CD4-positive, CD25-positive, alpha-beta regulatory T cell (primary cell): ENCODE measurements at places on chromosomes 1 and 21.
A peak's percentile ranks its signal among the peaks of the same experiment; 100 is the strongest.

GRCh38 chr1:184665360-184665759, 89.3 kb downstream of the EDEM3 start:
- no peak for DNase-seq

DNA sequence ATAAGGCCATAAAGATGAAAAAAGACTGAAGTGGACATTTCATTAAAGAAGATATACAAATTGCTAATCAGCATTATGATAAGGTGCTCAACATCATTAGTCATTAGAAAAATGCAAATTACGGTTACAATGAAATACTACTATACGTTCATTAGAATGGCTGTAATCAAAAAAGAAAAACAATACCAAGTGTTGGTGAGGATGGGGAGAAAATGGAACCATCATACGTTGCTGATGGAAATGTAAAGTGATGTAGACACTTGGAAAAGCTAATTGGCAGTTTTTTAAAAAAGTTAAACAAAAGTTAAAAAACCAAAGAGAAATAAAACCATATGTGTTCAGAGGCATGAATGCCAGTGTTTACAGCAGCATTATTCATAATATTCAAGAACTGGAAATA, 8.6 kb upstream of the SOD1 start:
- DNase-seq: no peak

DNA sequence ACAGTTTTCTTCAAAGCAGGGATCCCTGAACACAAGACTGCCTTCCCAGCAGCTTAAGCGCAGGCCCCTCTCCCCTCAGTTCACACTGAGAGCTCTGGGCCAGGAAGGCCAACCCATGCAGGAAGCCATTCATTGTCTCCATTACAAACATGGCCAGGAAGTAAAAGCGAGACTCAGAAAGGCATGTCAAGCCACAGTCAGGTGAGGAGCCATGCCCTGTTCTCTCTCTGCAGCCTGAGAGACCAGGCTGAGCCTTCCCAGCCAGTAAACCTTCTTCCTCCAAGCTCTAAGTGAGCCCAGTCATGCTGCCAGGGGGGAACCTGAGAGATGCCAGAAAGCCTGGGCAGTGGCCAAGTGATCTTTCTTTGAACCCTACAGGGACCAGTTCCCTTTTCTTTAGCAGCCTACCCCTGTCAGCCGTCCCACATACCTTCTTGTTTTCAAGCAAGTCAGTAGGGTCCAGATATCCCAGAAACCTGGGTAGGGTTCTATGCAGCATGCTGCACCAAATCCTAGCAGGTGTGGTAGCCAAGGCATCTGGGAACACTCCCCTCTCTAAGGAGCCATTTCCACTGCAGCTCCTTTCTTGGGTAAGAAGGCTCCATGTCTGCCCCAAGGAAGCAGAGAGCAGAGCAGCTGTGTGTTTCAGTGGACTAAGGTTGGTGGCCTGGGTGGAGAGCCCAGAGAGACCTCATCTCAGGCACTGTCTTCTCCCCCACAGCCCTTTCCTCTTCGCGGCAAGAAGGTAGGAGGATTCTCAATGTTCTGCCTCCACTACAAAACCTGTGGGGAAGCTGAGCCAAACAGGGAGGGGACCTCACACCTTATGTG, 977 bp downstream of the TRAF3IP3 start:
- no peak for DNase-seq

GRCh38 chr1:44418022-44418673, 13.1 kb downstream of the RNF220 start:
- DNase-seq: no peak

- DNase-seq: no peak
Observed at GRCh38 chr1:39657402-39657801, 14.5 kb downstream of the NT5C1A start.

DNA sequence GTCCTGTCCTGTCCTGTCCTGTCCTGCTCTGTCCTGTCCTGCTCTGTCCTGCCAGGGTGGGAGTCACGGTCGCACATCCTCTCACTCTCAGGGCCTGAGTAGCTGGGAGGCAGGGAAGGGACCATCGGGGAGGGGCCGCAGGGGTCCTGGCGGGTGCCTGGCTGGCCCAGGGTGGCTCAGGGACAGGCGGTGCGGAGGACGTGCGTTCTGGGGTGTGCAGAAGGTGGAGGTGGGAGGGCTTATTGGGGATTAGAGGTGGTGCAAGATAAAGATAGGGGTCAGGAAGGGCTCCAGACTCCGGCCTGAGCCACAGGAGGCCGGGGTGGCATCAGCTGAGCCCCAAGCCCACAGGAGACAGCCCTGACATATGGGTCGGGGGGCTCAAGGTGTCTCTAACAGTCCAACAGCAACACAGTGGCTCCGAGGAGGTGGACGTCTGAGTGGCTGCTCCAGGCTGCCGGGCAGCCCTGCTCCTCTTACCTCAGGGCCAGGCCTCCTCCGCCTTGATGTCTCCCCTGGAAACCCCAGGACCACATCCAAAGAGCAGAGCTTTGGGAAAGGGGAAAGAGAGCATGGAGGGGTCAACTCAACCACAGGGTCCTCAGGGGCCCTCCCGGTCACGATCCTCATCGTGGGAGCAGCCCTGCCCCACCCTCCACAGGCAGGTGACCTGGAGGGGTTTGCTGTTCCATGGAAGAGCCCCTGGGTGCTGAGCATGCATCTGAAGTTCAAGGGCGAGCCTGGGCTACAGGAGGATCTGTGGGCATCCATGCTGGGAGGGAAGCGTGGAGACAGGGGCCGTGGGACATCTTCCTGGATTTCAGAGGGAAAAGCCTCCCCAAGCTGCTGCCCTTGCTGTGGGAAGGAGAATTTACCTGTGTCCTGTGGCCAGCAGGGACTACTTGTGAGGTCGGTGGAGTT, 39.6 kb upstream of the ADARB1 start:
- DNase-seq: no peak

DNA sequence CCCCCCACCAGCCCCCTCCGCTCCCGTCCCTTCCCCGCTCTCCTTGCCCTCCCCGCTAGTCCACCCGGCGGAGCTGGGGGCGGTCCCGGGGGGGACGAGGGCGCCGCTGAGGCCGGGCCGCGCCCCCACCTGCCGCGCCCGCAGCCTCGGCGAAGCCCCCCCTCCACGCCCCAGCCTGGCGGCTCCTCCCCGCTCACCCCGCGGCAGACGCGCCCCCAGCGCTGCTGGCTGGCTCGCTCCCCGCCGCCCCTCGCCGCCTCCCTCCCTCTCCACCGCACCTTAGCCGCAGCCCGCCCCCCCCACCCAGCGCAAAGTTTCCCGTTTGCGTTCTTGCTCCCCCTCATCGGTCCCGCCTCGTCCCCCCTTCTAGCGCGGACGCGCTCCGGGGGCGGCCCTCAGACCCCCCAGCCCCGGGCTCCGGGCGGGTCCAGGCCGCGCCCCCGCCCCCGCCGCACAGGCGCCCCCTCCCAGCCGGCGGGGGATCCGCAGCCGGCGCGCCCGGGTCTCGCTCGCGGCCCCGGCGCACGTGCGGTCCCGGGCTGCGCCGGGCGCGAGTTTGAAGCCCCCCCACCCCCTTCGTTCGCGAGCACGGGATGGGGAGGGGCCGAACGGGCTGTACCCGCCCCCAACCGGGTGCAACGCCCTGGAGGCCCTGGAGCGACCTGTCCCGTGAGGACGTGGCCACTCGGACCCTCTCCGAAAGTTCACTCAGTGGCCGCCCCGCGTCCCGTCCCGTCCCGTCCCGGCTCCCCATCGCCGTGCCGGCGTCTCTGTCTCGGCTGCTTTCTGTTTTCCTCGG, 623 bp downstream of the PTPRF start:
- peak; percentile 16 for DNase-seq

GRCh38 chr1:4586611-4587160, 67.7 kb upstream of the AJAP1 start:
- no peak for DNase-seq

GRCh38 chr21:46562964-46563607, 41.8 kb downstream of the S100B start:
- no peak for DNase-seq

DNA sequence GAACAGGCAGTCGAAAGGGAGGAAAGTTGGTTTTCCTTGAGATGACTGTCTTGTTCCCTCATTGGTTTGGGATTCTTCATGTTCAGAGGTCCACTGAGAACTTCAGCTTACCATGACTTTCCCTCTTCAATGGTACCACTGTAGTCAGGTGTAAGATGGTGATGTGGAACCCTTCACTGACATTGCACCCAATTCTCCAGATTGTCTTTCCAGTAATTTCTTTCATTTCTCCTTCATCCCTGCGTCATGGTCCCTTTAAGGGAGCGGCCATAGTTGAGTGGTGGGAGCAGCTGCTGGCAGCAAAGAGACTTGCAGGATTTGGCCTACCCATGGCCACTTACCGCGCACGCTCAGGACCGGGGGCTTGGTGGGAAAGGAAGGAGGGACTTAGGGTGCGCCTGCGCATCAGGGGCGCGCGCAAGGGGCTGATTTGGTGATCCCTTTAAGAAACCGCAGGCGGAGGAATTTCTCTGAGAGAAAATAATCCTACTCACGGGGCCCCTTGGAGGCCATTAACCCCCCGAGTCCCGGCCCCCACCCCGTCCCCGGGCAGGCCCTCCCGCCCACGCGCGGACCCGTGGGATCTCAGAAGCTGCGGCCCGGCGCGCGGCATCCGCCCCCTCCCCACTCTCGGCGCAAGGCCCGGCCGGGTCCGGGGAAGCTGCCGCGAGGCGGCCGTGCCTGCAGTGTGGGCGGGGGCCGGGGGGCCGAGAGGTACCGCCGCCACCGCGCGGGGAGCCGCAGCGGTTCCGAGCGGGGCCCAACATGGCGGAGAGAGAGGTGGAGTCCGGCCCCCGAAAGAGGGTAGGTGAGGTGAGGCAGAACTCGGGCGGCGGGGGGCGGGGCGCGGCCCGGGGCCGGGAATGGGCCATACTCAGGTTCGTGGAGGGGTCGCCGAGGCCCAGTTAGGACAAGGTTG, at the start of gene ZMYM4:
TSS of gene ZMYM4 (plus strand) at position 428 of the 919 bp plus-strand sequence. CDS start at position 766, 338 bp downstream.
- peak; percentile 96 for DNase-seq

GRCh38 chr1:78240191-78240590, 194.4 kb downstream of the GIPC2 start:
- DNase-seq: no peak

GRCh38 chr1:58447886-58448285, 98.6 kb downstream of the OMA1 start:
- no peak for DNase-seq

- no peak for DNase-seq
Observed at GRCh38 chr1:98344731-98345130, 316.8 kb upstream of the SNX7 start.

GRCh38 chr1:108758796-108759195, 12.3 kb downstream of the STXBP3 start:
- DNase-seq: no peak

- no peak for DNase-seq
Observed at GRCh38 chr1:200493344-200493743, 83.5 kb upstream of the ZNF281 start.

DNA sequence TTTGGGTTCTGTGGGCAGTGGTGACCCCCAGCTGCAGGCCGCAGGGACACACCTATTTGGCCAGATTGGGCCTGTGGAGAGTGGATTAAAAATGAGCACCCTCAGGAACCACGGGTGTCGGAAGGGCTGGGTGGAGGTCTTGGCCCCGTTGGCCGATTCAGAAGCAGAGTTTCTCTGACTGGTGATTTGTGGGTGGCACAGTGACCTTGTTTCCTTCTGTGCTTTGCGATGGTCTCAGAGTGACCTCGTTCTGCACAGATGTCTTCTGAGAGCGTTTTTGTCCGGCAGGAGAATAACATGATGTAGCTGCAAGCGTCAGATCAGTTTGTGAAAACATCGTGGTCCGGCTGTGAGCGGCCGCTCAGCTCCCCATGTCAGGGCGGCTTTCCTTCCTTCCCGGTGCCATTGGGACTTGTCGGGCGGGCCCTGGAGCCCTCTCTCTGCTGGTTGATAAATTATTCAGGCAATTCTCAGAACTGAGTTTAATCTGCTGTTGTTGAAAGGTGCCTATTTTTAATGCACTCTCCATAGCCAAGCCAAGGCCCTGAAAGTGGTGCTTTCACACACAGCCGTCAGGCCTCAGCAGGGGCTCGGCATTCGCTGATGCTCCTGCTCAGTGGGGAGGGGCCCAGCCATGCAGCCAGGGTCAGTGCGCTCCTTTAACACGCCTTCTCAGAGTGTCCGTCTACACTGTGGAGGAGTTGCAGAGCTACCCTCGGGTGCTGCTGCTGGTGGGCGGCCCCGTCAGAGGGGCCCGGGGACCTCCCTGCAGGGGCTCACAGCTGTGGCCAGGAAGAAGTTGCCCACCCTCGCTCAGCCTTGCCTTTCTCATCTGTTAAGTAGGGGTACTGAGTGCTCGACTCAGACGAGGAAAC, 26.8 kb downstream of the TRPM2 start:
- no peak for DNase-seq

DNA sequence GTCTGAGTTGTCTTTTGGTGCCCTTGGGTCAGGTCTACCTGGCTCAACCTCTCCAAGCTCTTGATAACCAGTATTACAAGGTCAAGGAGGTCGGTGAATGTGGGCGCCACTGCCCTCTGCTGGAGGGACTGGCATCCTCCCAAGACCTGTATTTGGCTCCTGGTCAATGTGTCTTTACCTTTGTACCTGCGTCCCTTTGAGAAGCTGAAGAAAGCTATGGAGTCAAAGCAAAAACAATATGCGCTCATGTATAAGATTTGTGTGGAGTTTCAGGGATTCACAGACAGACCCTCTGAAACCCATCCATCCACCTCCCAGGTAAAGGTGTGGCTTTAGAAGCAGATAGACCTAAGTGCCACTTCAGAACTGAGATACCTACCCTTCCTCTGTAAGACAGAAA, 61.8 kb upstream of the NBL1 start:
- peak; percentile 48 for DNase-seq

GRCh38 chr1:234260578-234260977, 112.7 kb upstream of the COA6 start:
- DNase-seq: no peak

- DNase-seq: no peak
Observed at GRCh38 chr21:42056996-42057689, 14.0 kb upstream of the UMODL1 start.

DNA sequence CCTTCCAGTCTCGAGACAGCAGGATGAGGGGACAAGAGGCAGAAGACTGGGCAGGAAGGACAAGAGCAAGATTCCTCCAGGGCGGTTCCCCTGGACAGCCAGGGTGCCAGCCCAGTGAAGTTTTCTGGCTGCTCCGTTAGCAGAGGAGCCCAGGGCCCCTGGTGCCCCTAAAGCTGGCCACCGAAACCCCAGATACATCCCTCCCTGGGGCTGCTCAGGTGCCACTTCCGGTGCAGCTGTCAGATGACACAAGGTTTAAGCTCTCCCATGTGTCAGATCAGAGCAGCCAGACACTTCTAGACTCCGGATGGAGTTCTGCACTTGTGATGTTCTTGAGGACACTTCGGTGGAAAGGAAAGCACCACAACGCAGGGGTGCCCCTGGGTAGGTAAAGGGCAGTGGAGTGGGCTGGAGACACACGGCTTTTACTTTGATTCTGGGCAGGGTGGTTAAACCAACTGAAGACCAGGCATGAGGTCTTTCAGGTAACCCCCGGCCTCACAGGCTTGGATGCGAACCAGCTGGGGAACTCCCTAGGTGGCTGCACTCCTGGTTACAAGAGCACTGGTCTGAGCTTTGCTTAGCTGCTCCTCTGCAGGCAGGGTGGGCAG, 85.7 kb downstream of the ITPKB start:
- peak; percentile 69 for DNase-seq

GRCh38 chr1:70112838-70113237, 92.5 kb downstream of the LRRC40 start:
- DNase-seq: no peak
